ENCODE measurements at places on chromosomes 4 and X.

GRCh38 chr4:42636645-42636949, 20.3 kb downstream of the ATP8A1 start:
- no peak for DNase-seq

GRCh38 chrX:109619771-109620170, 5.2 kb downstream of the KCNE5 start:
- no peak for DNase-seq

- DNase-seq: peak; percentile 75
These were observed 13.7 kb upstream of the PIGA start for GRCh38 chrX:15349046-15349445.

DNA sequence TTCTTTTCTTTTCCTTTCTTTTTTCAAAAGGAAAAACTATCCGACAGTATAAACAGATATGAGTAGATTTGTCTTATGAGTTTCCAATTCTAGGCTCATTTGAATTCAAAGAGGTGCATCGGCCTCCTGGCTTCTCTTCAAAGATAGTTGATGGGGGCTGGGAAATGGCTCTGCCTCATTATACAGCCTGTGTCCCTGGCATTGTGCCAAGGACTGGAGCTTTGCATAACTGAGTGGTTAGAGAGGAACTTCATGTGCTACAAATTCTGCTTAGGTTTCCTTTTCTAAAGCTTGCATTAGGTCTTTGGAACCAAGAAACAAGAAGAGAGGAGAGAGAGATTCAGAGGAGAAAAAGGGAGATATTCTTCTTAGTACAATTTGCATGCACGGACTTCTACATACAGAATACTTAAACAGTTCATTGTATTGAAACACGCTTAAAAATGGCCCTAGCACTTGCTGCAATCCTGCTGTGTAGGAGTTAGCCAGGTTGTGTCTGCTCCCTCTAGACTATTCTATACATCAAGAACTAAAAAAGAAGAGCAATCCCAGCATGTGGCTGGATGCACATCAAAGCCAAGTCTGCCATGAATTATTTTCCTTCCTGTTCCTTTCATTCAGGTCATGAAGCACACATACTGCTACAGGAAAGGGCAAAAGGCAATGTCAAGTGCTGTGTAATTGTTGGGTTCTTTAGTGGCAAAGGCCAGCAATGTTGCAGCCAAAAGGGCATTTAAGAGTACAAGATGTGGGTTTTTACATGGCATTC, 70.9 kb downstream of the INTS12 start:
- DNase-seq: peak; percentile 87
